ENCODE measurements at places on chromosomes 3 and 15. TPM values are rescaled to one million over a fixed set of nuclear protein-coding genes. Genes with fewer than 3 reads are reported as not detected.

IREB2 gene
- total RNA-seq: 63.6 TPM

CHCHD6 gene
- 8.7 TPM for total RNA-seq

GABPB1 gene
- total RNA-seq: 30.9 TPM

PGBD4 gene
- total RNA-seq: 2.8 TPM

CPNE9 gene
- total RNA-seq: 0.54 TPM

IL12A gene
- total RNA-seq: 1.8 TPM

- ATAC-seq: no peak
Measured at GRCh38 chr15:81299630-81300273, 24.2 kb downstream of the STARD5 start.

- no peak for ATAC-seq
Measured at GRCh38 chr3:121063628-121064027, 155.6 kb downstream of the STXBP5L start.

DNA sequence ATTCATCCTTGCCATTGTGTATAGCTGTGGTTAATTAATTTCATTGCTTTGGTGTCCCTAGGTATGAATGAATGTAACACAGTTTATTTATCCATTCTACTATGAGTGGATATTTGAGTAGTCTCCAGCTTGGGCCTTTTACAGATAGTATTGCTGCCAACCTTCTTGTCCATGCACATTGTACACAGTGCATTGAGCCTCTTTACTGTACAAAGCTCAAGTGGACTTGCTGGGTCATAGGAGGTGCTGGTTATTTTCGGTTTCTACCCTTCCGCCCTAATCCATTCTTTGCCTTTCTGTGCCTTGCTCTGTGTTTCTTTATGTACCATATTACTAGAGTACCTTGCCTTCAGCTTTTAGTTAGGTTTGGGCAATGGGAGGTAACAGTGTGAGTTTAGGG lies 60.7 kb downstream of the DUT start:
- ATAC-seq: no peak

DNA sequence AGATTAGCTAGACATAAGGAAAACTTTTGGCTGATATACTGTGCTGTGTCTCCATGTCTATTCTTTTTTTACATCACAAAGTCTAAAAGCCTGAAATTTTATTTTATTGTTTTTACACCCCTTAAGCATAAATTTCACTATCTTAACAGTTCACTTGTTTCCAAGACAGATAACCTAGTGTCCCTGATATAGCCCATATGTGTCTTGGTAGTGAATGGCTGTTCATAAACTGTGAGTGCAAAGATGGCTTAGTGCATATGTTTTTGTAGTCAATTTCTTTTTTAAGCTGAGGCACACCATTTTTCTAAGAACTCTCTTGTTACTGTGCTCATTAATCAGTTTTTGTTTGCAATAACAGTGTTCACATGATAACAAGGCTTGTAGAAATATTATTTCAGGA lies 381.1 kb downstream of the OXSM start:
- no peak for ATAC-seq

DNA sequence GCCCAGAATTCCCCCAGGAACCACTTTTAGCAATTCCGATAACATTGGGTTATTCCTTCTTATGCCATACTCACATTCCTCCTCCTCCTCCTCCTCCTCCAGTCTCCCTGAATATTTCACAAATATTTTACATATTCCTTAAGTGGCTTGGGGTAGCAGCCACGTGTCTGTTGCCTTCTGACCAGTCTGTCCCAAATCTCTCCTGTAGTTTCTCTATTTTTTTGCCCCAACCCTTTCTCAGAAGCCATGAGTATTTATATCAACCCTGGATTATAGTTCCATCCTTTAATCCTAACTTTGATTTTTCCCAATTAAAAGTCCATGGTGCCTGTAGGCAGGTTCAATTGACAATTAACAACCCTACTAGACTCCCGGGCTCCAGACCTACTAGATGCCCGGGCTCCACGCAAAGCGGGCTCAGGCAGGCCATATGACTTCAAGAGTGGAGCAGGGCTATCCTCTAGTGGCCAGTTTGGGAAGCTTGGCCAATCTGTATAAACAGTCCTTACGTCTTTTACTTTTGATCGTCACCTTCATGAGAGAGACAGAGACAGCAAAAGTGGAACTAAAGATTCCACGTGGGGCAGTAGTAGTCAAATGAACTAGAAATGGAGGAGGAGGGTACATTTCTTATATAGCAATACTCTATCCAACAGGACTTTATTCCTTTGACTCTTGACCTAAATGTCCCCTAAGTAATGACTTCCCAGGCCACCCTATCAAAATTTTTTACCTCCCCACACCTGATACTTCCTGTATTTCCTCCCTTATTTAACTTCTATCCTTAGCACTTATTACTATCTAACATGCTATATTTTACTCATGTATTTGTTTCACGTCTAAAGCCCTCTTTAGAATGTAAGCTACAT lies 69.7 kb downstream of the USF3 start:
- ATAC-seq: no peak

- ATAC-seq: no peak
Measured at GRCh38 chr3:181712226-181712552, 464 bp downstream of the SOX2 start.

DNA sequence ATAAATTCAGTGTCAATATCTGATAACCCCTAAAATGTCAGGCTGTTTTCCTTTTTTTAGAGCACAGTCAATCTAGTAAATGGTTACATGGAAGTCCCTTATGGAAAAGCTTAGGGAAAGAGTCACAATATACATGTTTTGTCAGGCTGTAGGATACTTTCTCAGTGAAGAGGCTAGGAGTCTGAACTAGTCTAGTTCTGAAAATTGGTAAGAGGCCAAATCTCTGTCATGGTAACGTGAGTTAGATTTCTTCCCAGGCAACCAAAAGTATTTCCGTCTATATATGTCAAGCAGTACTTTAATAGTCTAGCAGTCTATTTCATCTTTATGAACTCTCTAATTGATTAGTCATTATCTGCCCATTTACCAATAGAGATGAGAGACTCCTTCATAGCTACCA lies 215.9 kb upstream of the LRRC3B start:
- no peak for ATAC-seq

GRCh38 chr15:59399465-59400102 lies 26.9 kb upstream of the MYO1E start:
- ATAC-seq: no peak

DNA sequence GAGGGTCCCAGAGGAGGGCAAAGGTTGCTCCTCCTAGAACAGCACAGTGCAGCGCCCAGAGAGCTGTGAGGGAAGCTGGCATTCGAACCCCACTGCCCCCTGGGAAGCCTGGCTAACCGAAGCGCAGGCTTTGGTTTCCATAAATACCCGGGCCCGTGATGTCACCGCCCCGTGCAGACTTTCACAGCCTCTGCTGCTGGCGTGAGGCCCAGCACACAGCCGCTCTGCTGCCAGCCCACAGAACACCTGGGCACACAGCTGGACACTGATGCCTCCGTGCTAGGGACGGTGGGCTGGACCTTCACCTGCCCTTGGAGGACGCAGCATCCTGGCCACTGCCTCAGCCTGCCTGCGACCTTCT lies 1.0 kb downstream of the IQSEC1 start:
- ATAC-seq: no peak

DNA sequence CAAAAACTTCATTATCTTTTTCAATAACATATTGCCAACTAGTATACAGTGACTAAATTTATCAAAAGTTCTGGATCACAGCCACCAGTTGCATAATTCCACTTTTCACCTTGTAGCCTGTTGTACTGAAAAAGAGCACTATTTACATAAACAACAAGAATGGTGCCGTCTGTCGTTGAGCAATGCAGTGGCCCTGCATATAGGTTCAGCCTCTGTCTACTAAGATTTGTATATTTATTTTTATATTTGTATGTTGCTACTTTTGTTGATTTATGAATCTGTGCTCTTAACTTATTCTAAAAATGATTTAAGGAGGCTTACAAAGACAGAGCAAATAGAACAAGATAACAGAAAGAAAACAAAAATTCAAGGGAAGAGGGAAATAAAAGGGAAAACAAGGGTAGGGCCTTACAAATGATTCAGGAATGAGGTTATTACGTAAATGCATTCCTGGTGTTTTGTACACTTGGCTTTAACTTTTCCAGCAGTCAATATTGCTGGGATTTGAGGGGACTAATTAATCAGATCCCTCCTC lies 257.6 kb upstream of the STT3B start:
- ATAC-seq: no peak

DNA sequence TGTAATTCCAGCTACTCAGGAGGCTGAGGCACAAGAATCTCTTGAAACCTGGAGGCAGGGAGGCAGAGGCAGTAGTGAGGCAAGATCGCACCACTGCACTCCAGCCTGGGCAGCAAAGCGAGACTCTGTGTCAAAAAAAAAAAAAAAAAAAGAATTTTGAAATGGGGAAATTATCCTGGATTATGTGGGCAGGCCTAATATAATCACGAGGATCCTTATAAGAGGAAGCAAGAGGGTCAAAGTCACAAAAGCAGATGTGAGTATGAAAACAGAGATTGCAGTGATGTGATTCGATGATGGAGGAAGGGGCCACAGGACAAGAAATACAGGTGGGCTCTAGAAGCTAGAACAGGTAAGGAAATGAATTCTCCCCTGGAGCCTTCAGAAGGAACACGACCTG lies 159.6 kb downstream of the LEKR1 start:
- ATAC-seq: no peak

GRCh38 chr15:39255760-39256159 lies 325.1 kb upstream of the THBS1 start:
- no peak for ATAC-seq

GRCh38 chr3:195356151-195357086 lies 85.5 kb upstream of the XXYLT1 start:
- no peak for ATAC-seq

DNA sequence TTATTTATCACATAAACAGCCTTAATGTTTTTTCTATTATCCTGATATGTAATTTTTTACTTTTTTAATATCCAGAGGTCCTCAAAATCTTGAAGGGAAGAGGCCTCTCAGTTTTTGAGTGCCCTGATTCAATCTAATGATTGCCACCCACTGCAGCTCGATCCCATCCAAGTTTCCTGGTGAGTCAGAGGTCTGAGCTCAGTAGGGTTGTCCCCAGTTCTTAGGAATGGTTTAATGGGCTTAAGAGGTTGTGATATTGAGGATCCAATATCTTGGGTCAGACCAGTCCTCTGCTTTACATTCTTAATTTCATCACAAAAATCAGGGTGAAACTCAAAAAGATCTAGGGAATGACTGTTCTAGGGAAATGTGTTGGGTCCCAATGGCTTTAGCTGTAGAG lies 238.5 kb downstream of the NSUN3 start:
- ATAC-seq: no peak

- no peak for ATAC-seq
Measured at GRCh38 chr3:9688961-9689360, 14.7 kb upstream of the CPNE9 start.

DNA sequence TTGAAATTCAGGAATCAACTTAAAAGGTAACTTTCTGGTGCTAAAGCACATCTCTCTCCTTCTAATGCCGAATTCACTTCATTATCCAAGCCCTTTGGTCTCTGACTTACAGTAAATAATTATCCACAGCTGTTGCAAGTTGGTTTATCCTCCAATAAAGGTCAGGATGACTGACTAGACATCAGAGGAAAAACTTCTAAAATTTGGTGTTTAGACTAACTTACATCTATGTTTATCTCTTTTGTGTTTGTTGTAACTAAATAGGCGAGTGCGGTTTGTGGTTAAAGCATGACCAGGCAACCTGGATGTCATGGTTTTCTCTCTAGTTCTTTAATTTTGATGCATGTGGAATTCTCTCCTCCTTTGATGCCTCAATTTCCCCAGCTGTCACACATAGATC lies 237.4 kb upstream of the LRTM1 start:
- ATAC-seq: no peak

- ATAC-seq: no peak
Measured at GRCh38 chr15:93608643-93609148, 519.7 kb upstream of the RGMA start.

DNA sequence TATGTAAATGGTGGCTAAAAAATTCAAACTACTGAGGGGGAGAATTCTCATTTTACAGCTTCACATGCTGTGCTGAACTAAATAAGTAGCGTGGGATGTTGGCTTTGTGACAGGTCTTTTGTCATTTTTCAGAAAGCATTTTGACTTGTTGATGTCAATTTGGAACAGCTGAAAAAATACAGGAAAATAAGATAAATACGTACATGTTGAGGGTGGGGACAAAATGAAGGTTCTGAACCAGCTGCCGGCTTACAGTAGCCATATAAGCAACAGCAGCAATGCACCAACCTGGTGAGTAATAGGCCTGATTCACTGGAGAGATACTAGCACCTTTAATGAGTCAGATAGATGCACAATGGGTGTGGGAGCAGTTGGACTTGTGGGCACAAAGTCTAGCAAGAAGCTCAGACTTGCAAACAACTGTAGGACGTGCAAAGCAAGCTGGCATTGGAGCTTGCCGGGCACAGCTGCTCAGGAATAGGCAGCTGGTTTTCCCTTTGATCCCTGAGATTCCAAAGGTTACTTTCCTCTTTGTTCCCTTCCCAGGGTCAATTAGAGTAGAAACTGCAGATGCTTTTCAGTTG lies 12.9 kb downstream of the B3GNT5 start:
- ATAC-seq: peak; percentile 96

DNA sequence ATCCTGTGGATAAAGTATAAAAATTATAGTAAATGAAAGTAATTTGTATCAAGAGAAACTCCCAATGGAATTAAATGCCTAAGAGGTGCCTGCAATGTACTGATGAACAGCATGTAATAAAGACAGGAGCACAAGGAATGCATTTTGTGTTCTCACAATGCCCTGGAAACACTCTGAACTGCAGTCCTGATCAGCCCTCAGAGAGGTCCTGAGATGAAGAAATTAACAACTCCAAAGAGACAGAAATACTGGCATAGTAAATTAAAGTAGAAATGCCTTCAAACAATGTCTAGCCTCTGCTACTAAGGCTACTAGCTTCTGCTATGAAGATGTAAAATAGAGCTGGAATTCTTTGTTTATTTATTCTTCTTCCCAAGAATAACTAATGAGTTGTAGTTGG lies 59.9 kb downstream of the CFAP20DC start:
- no peak for ATAC-seq

DNA sequence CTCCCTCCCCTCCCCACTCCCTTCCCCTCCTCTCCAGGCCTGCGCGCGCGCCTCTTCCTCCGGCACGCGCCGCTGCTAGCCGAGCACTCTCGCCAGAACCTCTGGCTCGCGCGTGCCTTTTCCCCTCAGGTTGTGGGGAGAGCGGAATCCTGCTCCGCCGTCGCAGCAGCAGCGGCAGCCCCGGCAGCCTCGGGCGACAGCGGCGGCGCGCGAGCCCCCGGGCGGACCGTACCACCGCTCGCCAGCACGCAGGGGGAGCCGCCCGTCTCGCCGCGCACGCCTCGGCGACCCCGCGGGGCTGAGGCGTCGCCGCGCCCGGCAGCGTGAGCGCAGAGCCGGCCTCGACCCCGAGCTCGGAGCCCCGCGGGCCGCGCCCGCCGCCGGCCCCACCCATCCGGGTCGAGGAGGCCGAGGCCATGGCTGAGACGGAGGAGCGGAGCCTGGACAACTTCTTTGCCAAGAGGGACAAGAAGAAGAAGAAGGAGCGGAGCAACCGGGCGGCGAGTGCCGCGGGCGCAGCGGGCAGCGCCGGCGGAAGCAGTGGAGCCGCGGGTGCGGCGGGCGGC lies at the start of gene CDV3:
Gene CDV3 (plus strand): TSS at position 58 of the 566 bp plus-strand sequence. CDS start 359 bp downstream, at position 417.
- peak; percentile 26 for ATAC-seq

All from activated T-helper 17 cell treated with anti-CD3 and anti-CD28 coated beads, Interleukin-2, amount 50 U/mL, for 72 hours (primary cell).